Stimulated activated CD8-positive, alpha-beta memory T cell treated with anti-CD3 and anti-CD28 coated beads, Interleukin-7, amount 100 ng/mL, for 48 hours (primary cell): ENCODE measurements at places on chromosomes 5 and 9.

DNA sequence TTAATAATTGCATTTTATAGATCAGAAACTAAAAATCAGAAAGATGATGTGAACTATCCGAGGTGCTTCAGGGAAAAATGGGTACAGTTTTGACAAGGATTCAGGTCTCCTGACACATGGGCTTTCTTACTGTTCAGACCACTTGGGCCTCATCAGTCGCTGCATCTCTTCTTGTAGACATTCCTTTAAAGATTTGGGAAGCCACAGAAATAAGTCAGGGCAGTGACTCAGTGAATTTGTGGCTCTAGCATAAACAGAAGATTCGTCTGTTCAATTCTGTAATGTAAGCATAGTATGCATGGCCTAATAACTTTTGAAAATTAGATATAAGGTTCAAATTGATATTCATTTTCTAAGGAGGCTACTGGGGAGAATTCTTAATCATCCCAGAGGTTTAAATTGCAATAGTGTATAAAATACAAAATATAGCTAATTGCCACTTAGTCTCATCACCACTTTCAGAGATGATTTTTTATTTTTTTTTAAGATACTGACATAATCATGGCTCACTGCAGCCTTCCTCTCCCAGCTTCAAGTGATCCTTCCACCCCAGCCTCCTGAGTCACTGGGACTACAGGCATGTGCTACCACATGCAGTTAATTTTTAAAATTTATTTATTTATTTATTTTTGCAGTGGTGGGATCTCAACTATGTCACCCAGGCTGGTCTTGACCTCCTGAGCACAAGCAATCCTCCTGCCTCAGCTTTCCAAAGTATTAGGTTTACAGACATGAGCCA, 48.9 kb downstream of the RASEF start:
- DNase-seq = no peak

GRCh38 chr5:67997892-67998457, 217.6 kb upstream of the PIK3R1 start:
- DNase-seq = no peak

GRCh38 chr5:141477815-141478214, 2.0 kb downstream of the PCDHGC3 start:
- DNase-seq = no peak

DNA sequence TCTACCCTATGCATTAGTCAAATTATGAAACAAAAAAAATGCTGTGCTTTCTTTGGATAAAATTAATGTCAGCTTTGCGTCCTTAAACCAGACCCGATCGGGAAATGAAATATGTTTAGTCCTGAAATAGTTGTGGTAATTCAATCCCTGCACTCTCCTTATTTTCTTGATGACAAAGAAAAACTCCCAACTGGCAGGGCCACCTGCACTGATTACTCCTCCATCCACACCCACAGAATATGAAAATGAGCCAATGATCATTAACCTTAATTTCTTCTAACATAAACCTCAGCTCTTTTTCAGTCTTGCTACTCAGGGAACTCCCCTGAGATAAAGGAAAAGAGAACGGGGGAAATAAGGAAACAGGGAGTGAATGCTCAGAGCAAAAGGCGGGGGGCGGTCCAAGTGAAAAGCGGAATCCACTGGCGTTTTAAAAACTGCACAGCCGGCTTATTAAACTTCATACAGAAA, 245.3 kb downstream of the BNC2 start:
- DNase-seq = no peak
